EL (cell line): ENCODE measurements at places on chromosomes 4 and X.
A peak's percentile ranks its signal among the peaks of the same experiment; 100 is the strongest.

DNA sequence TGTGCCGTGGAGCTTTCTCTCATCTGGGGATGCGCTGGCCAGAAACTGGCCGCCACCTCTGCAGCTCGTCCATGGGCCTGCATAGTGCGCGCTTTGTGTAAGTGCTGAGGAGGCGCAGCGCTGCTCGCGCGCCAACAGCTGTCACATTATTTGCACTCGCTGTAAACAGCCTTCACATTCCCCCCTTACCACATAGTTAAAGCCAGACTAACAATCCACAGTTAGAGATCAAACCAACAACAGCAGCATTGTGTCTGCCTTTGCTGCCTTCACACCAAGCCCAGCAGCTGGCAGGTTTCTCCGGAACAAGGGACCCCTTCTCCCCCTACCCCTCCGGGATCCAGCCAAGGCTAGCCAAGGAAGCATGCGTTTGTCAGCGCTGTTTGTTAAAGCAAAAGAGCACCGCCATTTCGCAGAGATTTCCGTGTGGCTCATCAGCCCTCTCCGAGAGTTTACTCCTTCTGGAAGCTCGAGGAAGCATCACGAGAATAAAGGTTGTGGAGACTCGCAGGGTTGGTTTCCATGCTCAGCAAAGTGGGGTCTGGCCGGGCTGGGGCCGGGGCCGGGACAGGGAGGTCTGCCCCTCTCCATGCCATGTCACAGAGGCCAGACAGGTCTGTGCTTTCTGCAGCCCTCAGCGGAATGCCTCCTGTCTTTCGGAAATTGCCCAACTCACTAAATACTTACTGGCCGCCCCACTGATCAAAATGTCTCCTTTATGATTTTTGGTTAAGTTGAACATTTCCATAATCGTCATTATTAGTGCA is 11.0 kb downstream of the BCOR start:
- DNase-seq = no peak

GRCh38 chrX:123881330-123881729 is 21.5 kb downstream of the XIAP start:
- DNase-seq = no peak

- no peak for DNase-seq
These were observed 10.2 kb downstream of the PDGFC start for GRCh38 chr4:156961196-156962057.

GRCh38 chr4:14810568-14810967 is 191.7 kb upstream of the CPEB2 start:
- DNase-seq = no peak

DNA sequence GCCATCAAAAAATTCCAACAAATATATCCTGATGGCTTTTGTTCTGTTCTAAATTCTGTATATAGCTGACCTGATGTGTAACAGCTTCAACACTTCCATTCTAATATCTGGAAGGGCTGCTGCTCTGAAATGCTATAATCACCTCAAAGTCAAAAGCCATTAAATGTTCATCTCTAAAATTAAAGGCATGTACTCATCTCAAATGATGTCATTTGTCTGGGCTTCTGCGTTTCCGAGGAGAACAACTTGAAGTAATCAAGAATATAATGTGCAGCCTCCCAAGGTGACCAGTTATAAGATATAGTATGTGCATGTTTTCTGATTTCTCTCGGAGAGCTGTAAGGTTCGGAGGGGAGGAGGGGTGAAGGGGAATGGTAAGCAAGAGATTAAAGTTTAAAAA is 237.6 kb downstream of the SCFD2 start:
- DNase-seq = no peak

- DNase-seq = no peak
These were observed 506.1 kb downstream of the IL15 start for GRCh38 chr4:142142366-142143054.

- peak; percentile 52 for DNase-seq
These were observed 42.4 kb upstream of the SLC2A9 start for GRCh38 chr4:10063544-10064300.

DNA sequence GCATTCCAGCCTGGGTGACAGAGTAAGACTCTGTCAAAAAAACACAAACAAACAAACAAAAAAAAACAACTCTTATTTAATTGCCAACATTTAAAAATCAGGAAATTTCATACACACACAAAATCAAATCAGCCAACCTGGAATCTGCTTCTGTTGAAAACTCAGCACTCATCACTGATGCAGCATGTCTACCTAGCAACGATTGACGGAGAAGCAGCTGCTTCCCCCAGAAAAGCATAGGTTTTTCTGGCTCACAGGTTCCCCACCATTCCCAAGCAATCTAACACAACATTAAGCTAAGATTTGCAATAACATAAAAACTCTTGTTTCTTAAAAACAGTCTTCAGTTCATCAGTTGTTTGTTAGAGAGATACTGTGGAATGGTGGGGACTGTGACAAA is 143.6 kb downstream of the DHX15 start:
- DNase-seq = no peak

DNA sequence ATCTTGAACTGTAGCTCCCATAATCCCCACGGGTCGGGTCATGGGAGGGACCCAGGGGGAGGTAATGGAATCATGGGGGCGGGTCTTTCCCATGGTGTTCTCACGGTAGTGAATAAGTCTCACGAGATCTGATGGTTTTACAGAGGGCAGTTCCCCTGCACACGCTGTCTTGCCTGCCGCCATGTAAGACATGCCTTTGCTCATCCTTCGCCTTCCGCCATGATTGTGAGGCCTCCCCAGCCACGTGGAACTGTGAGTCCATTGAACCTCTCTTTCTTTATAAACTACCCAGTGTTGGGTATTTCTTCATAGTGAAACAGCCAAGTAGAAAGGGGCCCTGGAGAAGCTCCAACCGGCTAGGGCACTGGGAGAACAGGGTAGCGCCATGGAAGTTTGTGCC is 12.3 kb downstream of the CTAG1A start:
- DNase-seq = no peak

- no peak for DNase-seq
These were observed 285.3 kb upstream of the RASGEF1B start for GRCh38 chr4:81756973-81757372.

- no peak for DNase-seq
These were observed 52.1 kb downstream of the RTL5 start for GRCh38 chrX:72079607-72080006.

- DNase-seq = no peak
These were observed 350.3 kb downstream of the PTTG2 start for GRCh38 chr4:38310446-38311043.

- DNase-seq = no peak
These were observed 21.3 kb downstream of the FGF2 start for GRCh38 chr4:122847931-122848330.

GRCh38 chr4:11546391-11547175 is 117.9 kb upstream of the HS3ST1 start:
- DNase-seq = no peak

DNA sequence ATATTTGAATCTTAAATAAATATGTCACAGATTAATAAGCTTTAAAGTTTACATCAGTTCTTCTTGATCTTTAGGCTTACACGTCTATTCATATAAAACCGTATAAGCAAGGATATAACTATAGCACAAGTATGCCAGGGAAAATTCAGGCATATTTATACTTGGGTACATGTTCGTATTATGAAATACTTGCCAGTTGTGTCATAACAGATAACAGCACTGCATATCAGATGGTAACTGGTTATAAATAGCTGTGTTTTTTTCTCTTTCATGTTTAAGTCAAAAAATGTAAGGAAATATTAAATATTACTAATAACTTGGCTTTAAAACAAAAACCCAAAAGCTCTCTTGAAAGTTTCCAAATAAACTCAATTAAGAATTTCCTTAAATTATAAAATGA is 17.5 kb downstream of the BRWD3 start:
- no peak for DNase-seq

- DNase-seq = peak; percentile 47
These were observed 14.4 kb upstream of the FAM9A start for GRCh38 chrX:8815460-8816065.

DNA sequence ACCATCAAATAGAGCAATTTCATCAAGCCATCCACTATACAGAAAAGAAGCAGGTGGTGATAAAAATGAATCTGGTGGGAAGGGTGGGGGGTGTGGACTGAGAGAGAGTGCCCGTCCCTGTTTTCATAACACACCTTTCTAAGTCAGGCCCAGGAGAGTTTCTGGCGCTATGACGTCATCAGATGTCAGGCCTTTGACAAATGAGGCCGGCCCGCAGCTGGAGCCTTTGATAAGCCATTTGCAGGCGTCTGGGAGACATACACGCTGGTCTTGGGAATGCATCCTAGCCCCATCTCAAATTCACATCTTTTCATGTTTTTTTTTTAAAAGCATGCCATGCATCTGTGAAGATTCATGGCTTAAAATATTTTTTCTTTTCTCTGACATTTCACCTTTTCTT is 404.5 kb downstream of the BCOR start:
- DNase-seq = no peak

- DNase-seq = no peak
These were observed 45.5 kb downstream of the PPP1R2C start for GRCh38 chrX:42732506-42732905.

- no peak for DNase-seq
These were observed 908.1 kb downstream of the CCSER1 start for GRCh38 chr4:91035276-91035675.

- DNase-seq = no peak
These were observed 24.1 kb downstream of the ATP8A1 start for GRCh38 chr4:42632653-42633382.

DNA sequence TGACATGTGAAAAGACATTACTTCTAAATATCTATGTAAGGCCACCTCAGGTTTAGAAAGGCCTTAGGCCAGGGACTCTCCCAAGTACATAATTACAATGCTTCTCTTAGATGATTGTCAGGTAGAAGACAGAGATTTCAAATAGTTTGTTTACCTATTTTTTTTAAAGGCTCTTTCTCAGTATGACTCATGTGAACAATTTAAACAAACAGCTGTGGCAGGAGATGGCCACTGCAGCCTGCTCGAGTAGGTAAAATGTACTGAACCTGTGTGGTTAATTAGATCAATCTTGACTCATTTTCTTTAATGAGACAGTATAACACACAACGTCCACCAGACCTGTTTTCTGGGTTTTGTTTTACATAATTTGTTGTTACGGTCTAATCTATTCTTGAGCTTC is 50.2 kb downstream of the LEF1 start:
- DNase-seq = no peak

DNA sequence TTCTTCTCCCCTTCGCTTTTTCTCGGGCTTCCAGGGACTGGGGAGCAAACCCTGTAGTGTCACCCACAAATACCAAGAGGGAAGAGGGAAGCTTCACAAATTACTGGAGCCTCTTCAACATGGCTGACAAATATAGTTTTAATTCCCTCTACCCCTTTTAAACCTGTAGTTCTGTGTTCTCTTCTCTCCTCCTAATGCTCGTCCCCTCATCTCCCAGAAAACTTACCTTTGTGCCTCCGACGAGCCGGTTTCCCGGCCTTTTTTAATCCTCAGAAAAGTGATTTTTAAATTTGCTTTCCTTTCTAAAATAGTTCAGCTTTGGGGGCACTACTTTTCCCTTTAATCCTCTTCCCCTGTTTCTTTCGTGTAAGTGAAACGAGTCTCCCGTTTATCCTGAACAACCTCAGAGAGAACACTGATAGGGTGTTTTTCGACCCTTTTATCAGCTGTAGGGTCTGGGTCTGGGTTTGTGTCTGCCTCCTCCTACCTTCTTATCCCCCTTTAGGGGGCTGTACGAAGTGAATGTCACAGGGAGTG is 408 bp downstream of the TET2 start:
- DNase-seq = no peak

- no peak for DNase-seq
These were observed 6.4 kb downstream of the ZCCHC18 start for GRCh38 chrX:104118765-104119164.

DNA sequence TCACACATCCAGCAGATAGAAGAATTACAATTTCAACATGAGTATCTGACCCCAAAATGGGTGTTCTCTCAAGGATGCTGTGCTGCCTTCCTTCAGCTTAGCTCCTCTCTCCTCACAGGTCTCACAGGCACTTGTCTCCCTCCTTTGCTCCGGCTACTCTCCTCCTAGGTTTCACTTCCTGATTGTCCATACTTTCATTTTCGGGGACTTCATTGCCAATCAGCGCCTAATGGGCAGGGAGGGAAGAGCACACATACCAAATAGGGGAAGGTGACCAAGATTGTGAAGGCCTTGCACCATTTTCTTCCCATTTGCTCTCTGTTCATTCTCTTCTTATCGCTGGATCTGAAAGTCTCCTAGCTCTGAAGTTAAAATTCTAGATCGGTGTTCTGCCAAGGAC is 125.4 kb upstream of the EOLA2 start:
- no peak for DNase-seq

GRCh38 chr4:168272488-168272887 is 46.1 kb downstream of the DDX60 start:
- DNase-seq = no peak

- DNase-seq = no peak
These were observed 122.8 kb downstream of the TBL1X start for GRCh38 chrX:9587642-9588041.

GRCh38 chr4:143375326-143376073 is 38.8 kb downstream of the GAB1 start:
- peak; percentile 56 for DNase-seq

DNA sequence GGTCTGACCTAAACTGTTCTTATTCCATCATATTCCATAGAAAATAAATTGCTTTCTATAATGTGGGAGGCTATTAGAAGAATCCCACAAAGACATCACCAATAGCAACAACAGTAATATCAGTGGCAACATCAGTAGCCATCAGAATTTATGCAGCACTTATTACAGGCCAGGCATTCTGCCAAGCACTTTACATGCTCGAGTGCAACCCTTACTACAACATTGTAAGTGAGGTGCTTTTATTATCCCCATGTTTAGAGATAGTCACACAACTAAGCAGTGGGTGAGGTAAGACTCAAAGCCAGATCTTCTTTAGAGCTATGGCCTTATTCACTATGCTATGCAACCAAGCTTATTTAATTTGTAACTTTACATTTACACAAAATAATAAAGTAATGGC is 317.1 kb upstream of the BMP3 start:
- DNase-seq = no peak

- no peak for DNase-seq
These were observed 45.7 kb downstream of the GPAT3 start for GRCh38 chr4:83581411-83582288.

DNA sequence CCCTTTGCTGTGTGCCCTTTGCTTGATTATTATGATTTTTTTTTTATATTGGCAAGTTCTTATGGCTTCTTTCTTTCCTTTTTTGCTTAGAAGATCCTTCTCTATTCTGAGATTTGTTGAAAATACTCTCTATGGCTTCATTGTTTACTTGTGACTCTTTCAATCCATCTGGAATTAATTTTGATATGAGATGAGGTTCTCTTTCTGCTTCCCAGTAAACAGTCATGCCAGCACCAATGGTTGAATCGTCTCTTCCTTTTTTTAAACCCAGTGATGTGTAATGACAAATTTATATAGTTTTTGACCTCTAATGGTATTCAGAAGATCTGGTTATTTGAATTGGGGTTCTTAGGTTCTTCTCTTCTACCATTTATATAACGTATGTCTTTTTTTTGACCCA is 121.8 kb downstream of the ARHGAP10 start:
- DNase-seq = peak; percentile 38
